NCI-H187 (cell line): ENCODE measurements at places on chromosomes 3 and 15.
A peak's percentile ranks its signal among the peaks of the same experiment; 100 is the strongest.

- DNase-seq: no peak
Observed at GRCh38 chr15:61794276-61794675, 266.0 kb downstream of the VPS13C start.

DNA sequence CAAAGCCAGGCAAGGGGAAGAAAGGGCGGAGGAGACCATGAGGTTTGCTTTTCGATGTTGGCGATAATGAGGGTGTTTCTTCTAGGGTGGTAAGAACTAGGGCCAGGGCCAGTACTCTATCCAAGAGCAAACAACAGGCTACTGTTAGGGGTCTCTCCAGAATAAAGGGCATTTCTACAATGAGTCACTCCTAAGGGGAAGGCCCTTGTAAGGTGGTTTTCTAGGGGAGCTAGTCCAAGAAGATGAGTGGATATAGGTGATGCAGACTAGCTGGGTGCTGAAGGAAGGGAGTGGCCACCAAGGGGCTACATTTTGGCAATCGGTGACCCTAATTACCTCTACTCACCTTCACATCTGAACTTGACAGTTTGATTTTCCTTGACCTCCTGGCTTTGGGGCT, 148.5 kb upstream of the HACD2 start:
- DNase-seq: no peak

- DNase-seq: no peak
Observed at GRCh38 chr3:147002721-147003120, 397.6 kb upstream of the PLSCR5 start.

- no peak for DNase-seq
Observed at GRCh38 chr15:50075319-50075718, 43.7 kb downstream of the ATP8B4 start.

DNA sequence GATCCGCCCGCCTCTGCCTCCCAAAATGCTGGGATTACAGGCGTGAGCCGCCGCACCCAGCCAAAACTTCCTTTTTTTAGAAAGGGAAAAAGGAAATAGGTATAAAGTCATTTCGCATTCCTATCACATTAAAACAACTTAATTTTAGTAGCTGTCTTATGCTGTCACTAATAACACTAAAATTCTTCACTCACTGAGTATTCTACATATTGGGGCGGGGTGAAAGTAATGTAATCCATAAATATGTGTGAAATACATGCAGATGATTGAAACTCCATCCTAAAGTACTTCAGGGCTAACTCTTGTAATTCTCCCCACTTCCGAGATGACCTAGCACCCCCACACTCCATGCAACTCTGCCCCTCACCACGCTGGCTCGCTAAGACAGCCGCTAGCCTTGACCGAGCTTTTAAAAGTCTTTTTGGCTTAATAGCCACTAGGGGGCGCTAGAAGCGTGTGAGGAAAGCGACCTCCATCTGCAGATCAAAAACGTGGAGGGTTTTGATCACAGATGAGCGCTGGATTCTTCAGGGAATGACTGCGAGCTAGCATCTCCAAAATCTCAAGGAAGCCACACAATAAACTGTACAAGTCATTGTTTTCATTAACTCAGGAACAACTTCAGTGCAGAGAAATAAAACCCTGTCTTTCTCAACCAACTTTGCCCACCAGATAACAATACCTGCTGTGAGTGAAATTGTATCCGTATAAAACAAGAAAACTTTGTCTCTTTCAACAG, 129.3 kb upstream of the IGF1R start:
- peak; percentile 69 for DNase-seq

GRCh38 chr3:13463618-13464400, 16.3 kb upstream of the HDAC11 start:
- DNase-seq: no peak

- no peak for DNase-seq
Observed at GRCh38 chr3:56269755-56270535, 198.3 kb downstream of the ERC2 start.

DNA sequence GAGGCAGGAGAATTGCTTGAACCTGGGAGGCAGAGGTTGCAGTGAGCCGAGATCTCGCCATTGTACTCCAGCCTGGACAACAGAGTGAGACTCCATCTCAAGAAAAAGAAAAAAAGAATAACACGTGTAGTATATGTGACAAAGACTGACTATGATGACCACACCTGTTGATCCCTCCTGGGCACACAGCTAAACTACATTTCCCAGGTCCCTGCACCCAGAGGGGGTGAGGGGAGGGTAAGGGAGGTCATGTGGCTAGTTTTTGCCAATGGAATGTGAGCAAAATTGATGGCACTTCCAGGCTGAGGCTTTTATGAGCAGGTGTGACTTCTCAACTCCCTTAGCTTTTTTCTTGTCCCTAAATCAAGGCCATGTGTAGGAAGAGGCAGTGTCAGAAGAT, 58.2 kb downstream of the KLHL6 start:
- DNase-seq: no peak

- DNase-seq: no peak
Observed at GRCh38 chr3:13536432-13536831, 12.5 kb upstream of the FBLN2 start.

DNA sequence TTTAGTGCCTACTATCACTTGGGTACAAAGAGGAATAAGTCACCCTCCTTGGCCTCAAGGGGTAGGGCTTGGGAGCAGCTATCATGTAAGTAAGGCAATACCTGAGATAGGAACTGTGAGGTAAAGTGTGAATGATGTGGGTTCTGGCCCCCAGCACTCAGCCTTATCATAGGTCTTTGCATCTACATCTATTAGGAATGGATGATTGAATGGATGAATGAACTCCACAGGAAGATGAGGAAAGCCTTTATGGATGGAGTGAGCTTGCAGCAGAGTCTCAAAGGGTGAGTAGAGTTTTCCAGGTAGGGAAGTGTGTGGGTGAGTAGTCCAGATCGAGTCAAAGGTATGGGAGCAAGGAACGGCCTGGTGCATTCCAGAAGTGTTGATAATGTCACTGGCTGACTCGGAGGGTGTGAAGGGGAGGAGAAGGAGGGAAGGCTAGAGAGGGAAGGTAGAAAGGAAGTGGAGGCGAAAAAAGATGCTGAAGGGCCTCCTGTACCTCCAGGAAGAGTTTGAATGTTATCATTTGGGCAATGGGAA, 13.1 kb upstream of the ABHD2 start:
- DNase-seq: no peak

DNA sequence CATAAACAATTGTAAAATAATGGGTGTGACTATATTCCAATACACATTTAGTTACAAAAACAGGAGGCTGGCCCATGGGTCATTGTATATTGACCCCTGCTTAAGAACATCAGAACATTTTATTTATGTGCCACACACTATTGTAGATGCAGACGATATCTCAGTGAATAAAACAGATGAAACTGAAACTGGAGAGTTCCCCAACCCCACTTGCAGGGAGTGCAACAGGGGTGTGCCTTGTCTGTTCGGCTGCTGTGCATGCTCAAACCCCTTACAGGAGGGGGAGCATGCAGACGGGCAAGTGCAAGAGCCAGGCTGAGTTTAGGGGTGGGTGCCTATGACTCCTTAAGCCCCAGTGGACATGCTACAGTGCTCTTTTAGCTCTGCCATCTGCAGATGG, 509.6 kb downstream of the IGSF11 start:
- DNase-seq: no peak

- no peak for DNase-seq
Observed at GRCh38 chr3:136146981-136147729, 49.0 kb downstream of the MSL2 start.

DNA sequence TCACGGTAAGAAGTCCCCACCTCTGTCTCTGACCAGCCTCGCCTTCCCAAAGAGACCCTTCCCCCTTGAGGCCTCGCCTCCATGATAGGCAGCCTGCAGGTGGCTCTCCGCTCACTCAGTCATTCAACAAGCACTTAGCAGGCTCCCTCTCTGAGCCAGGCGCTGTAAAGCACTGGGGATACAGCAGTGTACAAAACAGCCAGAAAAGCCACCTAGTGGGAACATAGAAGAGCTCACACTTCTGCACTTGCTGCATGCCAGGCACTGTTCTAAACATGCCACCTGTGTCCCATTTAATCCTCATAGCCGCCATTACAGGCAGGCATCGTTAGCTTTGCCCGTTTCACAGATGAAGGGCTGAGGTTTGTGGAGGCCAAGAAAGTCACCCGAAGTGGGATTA, 56.0 kb downstream of the SEMA3G start:
- no peak for DNase-seq

DNA sequence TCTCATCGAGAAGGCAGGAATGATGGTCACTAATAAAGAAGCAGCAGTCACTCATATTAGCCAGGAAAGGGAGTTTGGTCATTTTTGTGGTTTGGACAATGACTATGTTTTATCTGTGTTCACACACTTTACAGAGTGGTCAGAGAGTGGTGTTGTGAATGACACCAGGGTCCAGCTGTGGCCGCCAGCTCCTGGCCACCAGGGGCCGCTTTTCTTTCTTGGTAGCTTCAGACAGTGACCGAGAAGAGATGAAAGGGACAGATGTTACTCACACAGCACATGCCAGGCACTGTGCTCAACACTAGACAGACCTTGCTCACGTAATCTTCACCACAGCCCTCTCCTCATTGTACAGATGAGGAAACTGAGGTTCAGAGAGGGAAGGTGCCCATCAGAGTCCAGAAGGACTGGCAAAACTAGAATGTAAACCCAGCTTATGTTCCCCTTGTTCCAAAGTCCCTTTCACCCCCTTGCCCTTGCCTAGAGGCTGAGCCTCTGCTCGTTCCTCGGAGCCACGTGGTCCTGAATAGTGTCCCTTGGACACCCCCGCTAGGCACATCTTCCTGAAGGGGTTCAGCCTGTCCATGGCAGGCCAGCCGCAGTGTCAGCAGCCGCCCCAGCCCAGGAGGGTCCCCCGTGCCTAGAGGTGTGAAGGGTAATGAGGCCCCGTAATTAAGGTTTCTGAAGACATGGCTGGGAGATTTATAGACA, 55.6 kb downstream of the CYP11A1 start:
- DNase-seq: no peak

- DNase-seq: no peak
Observed at GRCh38 chr3:59605944-59606534, 556.2 kb upstream of the CFAP20DC start.

DNA sequence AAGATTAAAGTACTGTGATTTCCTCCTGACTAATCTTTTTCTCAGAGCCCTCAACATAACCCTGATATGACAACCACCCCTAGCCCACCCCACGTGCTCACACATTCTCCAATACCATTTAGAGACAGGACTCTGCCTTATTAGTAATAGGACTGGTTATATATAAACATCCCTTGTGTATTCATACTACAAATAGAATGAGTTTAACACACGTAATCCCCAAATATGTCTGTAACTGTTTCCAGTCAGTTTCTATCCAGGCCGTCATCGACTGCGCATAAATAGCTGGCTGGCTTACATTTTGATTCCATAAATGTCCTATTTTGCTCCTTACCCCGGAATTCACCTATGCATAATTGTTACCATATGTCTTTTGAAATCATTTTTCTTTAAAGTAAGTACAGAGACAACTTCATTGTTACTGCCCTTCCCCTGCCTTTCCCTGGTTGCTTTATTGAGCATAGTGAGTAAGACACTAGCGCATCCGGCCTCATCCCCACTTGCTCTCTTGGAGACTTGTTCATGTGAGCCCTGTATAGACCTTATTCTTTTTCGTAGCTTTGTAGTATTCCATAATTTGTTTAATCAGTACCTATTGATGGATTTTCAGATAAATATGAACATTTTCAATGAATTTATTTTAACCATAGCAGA, 3.5 kb upstream of the P2RY14 start:
- no peak for DNase-seq

DNA sequence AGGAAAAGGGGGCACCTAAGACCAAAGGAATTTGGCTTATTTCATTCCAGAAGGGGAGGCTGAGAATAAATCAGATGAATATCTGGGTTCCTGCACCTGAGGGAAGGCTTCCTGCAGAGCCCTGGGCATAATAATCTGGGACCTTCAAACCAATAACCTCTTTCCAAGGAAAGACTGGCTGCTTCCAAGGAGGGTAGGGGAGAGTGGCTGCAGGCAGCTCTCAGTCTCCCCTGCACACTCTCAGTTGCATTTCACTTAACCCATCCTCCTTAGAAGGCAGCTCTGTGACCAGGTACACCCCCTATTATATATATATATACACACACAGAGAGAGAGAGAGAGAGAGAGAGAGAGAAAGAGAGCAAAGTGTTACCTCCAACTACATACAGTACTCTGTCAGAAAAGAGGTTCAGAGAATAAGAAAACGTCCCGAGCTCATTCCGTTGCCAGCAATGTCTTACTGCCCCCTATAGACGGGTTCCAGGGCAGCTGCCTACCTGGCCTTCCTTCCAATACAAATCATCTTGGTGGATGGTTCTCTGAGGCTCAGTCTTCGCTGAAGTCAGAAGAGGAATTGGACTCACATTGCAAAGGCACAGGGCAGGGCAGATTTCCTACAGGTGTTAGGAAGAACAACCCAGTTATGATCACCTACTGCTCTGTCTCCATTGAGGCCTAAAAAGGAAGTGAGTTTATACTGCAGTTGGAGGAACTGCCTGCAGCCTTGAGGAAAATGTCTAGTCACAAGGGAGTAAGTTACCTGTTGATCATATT, 26.1 kb downstream of the CAPN3 start:
- no peak for DNase-seq

DNA sequence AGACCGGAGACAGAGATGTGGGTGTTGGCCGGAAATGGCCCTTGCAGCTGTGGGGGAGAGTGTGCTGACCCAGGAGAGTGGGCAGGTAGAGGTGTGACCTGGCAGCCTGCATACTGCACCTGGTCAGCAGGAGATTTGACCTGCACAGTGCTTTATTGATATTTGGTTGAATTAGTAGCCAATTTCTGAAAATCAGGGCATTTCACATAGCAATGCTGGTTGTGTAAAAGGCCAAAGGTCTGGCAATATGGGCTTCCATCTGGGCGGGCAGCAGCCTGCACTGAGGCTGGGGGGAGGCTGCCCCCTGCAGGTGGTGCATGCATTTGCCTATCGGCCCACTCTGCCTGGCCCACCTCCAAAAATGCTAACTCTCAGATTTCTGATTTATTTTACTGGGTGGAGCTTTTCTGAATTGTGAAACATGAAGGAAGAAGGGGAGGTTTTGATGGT, 9.4 kb upstream of the MGLL start:
- DNase-seq: no peak

DNA sequence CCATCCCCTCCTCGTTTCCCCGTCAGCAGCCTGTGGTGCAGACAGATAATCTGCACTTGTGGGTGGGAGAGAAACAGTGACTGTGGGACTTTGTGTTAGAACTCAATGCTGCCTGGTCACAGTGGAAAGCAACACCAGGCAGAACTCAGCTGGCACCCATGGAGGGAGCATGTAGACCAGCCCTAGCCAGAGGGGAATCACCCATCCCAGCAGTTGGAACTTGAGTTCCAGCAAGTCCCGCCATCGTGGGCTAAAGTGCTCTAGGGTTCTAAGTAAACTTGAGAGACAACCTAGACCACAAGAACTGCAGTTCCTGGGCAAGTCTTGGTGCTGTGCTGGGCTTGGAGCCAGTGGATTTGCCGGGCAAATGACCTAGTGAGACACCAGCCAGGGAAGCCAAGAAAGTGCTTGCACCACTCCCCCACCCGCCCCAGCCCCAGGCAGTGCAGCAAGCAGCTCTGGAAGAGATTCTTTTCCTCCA, 24.4 kb downstream of the ISG20 start:
- DNase-seq: no peak

DNA sequence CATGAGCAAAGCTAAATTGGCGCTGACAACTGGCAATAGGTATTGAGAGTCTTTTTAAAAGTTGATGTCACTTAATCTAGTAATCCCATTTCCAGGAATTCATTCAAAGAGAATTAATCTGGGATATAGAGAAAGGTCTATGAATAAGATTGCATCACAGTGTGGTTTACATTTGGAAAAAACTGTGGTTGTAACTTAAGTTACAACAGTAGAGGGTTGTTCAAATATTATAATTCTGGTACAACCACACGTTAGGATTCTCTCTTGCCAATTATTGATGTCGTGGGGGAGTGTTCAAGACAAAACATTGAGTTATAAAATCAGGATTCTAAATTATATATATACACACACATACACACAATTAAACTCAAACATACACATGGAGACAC, 79.8 kb downstream of the LIPC start:
- no peak for DNase-seq
